RWPE2 (cell line): ENCODE measurements at places on chromosomes 7 and 10.

GRCh38 chr10:44731283-44731682 lies 179.9 kb upstream of the TMEM72 start:
- no peak overlapping the region for H3K4me3 ChIP-seq
- no peaks in the 10 kb centered on the region for H3K36me3 ChIP-seq
- H3K27me3 ChIP-seq = no peaks in the 10 kb centered on the region
- no peak overlapping the region for H3K27ac ChIP-seq
- H3K4me1 ChIP-seq = no peaks in the 10 kb centered on the region
- DNase-seq = no peak

DNA sequence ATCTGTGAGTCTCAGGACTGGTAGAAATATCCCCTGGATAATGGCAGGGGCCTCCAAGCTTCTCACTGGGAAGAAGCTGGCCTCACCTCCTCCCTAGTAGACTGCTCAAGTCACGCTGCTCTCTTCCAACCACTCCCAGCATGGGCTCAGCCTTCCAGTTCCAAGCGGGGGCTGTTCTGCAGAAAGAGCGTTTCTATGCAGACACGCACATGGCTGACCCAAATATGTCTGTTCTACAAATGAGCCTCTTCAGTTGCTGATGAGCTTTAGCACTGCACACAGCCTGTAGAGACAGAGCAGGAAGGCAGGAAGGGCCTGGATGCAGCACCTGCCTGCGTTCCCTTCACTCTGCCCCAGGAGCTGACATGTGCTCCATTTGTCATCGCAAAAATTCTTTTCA lies 523.9 kb upstream of the MGMT start:
- no peak overlapping the region for H3K27ac ChIP-seq
- H3K4me1 ChIP-seq = no peaks in the 10 kb centered on the region
- H3K4me3 ChIP-seq = no peak overlapping the region
- DNase-seq = no peak
- H3K27me3 ChIP-seq = no peaks in the 10 kb centered on the region

- H3K4me1 ChIP-seq = peaks cover 8% of the 10 kb centered on the region
- no peak overlapping the region for H3K4me3 ChIP-seq
- H3K36me3 ChIP-seq = no peaks in the 10 kb centered on the region
- no peaks in the 10 kb centered on the region for H3K27me3 ChIP-seq
- DNase-seq = no peak
These were observed 31.1 kb downstream of the CCDC172 start for GRCh38 chr10:116355341-116355740.

DNA sequence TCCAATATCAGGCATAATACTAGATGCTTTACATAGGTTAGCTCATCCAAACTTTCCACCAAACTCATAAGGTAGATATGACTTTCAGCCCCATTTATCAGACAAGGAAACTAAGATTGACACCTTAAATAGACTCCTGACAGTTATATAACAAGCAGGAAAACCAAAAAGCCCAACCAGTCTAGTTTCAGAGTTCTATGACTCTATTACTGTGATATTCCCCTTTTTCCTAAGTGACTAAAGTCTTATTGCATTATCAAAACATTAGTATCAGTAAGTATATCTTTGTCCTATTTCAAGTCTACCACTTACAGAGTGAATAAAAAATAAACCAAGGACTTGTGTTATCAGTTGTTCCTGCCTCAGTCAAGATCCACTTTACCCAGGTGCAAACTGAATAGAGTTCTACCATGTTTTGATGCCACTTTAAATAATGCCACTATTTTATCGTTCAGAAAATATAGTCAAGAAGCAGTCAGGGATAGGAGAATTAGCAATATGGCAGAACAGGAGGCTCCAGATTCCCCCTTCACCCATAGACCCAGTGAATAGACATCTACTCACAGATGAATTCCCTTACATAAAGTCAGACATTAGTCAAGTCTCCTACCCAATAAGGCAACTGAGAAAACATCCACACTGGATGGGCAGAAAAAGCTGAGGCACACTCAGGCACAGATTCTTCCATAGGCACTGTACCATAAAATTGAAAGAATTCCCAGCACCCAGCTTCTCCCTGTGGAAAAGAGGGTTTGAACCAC lies 74.1 kb downstream of the CRPPA start:
- DNase-seq = no peak
- H3K4me3 ChIP-seq = no peak overlapping the region
- peak overlapping the region; percentile 13 for H3K27ac ChIP-seq

DNA sequence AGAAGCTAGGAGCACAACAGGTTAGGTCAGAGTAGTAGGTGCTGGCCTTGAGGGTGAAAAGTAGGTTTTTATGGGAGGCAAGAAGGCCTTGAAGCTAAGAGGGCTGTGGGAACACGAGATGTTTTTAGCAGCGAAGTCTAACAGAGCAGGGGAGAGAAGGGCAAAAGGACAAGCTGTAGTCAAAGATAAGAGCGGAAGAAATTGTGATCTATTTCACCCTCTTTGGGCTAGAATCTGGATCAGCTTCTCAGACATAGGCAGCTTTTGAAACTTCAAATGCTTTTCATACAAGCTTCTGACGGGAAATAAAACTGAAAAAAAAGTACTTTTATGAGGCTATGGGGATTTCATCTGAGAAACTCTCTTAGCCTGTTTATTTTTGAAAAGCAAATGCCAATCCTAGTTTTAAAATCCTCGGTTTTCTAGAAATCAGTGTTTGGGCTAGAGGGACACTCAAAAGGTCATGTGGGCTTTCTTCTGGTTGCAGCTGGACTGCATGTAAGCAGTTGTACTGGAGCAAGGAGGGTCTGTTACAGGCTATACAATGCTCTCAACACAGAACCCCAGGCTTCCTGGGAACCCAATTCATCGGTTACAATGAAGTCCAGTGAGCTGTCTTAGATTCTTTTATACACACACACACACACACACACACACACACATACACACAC lies 83.6 kb downstream of the RNF216 start:
- no peak for DNase-seq
- no peaks in the 10 kb centered on the region for H3K27me3 ChIP-seq
- H3K4me1 ChIP-seq = peaks cover 18% of the 10 kb centered on the region
- H3K27ac ChIP-seq = no peak overlapping the region

GRCh38 chr7:148809856-148810255 lies 74.2 kb downstream of the EZH2 start:
- H3K27me3 ChIP-seq = no peaks in the 10 kb centered on the region
- no peaks in the 10 kb centered on the region for H3K4me1 ChIP-seq
- no peak overlapping the region for H3K4me3 ChIP-seq
- DNase-seq = no peak

- no peak overlapping the region for H3K4me3 ChIP-seq
- peaks cover 15% of the 10 kb centered on the region for H3K4me1 ChIP-seq
- DNase-seq = no peak
- no peaks in the 10 kb centered on the region for H3K27me3 ChIP-seq
These were observed 181.0 kb downstream of the PRPF18 start for GRCh38 chr10:13767676-13768178.

GRCh38 chr10:75525067-75525466 lies 93.6 kb downstream of the LRMDA start:
- no peaks in the 10 kb centered on the region for H3K36me3 ChIP-seq
- no peaks in the 10 kb centered on the region for H3K4me1 ChIP-seq
- H3K27me3 ChIP-seq = no peaks in the 10 kb centered on the region
- no peak overlapping the region for H3K4me3 ChIP-seq

DNA sequence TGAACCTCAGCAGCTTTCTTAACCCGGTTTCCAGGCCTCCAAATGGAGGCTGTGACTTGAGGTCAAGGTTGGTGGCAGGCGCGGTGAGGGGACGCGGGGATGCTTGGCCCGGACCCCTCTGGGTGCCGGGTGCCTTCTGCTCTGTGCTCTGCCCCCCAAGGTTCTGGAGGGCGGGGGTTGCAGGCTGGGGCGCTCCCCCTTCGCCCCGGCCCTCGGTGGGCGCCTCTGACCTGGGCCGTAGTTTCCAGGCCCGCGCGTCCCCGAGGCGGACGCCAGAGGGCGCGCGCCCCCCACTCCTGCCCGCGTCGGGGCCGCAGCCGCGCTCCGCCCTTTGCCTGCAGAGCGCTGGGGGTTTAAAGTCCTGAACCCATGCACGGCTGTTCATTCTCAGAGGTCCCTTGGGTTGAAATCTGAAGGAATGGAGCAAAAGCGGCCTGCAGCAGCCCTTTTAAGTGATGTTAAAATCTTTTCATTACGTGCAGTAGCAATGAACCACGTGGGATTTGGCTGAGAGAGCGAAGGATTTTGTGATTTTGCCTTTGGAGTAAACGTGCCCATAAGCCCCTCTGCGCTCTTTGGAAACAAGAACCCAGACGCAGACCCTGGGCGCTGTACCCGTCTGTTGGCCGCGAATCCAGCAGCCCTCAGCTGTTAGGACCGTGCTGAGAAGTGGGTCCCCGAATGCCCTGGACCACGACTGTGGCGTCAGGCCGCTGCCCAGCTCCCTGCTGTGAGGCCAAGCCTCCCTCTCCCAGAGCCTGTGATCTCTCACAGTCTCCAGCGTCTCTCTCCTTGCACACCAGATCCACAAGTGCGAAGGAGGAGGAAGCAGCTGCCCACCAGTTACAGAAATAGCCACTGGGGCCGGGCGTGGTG lies 135.0 kb downstream of the ACTR3B start:
- no peaks in the 10 kb centered on the region for H3K27me3 ChIP-seq
- no peak overlapping the region for H3K4me3 ChIP-seq
- no peak for DNase-seq

DNA sequence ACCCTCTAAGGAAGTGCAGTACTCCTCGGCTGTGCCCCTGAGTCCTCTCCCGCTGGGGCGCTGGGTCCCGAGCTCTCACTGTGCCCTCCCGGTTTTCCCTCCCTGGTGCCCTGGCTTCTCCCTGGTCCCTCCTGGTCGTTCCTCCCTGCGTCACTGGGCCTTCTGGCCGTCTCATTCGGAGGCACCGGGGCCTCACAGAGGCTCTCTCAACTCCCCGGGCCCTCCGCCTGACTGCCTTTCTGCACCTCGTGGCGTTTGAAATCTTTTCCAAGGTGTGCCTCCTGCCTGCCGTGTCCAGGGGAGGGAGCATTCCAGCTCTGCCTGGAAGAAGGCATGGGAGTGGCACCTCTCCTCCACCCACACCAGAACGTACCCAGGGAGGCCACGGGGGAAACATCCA lies 174.3 kb downstream of the TCERG1L start:
- H3K27ac ChIP-seq = no peak overlapping the region
- H3K36me3 ChIP-seq = no peaks in the 10 kb centered on the region
- DNase-seq = no peak
- no peaks in the 10 kb centered on the region for H3K27me3 ChIP-seq

DNA sequence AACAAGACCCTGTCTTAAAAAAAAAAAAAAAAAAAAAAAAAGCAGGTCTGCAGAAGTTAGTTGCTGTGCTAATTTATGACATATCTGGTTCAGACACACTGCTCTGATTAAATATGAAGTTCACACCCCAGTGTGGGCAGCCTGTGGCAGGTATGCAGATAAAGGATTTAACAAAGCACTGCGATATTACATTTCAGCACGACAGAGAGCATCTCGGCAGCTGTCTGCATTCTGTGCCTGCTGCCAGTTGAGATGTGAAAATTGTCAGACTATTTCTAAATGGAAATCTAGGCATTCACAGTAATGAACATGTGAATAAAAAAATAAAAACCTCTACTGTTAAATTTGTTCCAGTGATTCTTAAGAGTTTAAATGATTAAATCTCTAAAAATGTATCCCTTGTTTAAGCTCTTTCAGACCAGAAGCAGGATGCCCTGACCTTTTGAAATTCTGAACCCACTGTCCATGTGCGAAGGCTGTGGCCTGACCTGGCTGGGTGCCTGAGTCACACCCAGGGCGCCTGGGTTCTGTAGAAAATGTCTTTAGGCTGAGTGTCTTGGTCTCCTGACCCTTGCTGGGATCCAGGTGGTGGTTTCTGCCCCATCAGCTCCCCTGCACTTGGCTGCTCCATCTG lies 272.9 kb downstream of the WDR37 start:
- no peaks in the 10 kb centered on the region for H3K36me3 ChIP-seq
- H3K4me1 ChIP-seq = no peaks in the 10 kb centered on the region
- no peak for DNase-seq
- H3K4me3 ChIP-seq = no peak overlapping the region
- H3K27me3 ChIP-seq = no peaks in the 10 kb centered on the region
- H3K27ac ChIP-seq = no peak overlapping the region

GRCh38 chr7:127995881-127996215 lies 35.4 kb downstream of the LRRC4 start:
- no peak for DNase-seq
- no peak overlapping the region for H3K4me3 ChIP-seq
- H3K27ac ChIP-seq = no peak overlapping the region
- H3K27me3 ChIP-seq = no peaks in the 10 kb centered on the region
- peaks cover 46% of the 10 kb centered on the region for H3K36me3 ChIP-seq

GRCh38 chr7:102966465-102966864 lies 53.7 kb downstream of the LRRC17 start:
- no peak overlapping the region for H3K4me3 ChIP-seq
- no peak for DNase-seq
- H3K4me1 ChIP-seq = no peaks in the 10 kb centered on the region
- H3K36me3 ChIP-seq = no peaks in the 10 kb centered on the region
- no peak overlapping the region for H3K27ac ChIP-seq

DNA sequence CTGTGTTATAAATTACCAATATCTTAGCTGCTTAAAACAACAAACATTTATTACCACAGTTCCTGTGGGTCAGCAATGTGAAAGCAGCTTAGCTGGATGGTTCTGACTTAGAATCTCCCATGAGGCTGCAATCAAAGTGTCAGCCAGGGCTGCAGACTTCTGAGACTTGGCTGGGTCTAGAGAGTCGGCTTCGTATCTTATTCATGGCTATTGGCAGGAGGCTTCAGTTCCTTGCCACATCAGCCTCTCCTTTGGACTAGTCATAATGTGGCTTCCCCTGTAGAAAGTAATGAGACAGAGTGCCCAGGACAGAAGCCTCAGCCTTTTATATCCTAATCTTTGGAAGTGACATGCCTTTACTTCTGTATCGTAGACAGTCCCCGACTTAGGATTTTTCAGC lies 27.3 kb downstream of the RALA start:
- H3K36me3 ChIP-seq = 0 out of 2 replicates have a peak, but pooled peaks cover 8% of the 10 kb centered on the region
- DNase-seq = no peak
- no peak overlapping the region for H3K4me3 ChIP-seq
- H3K4me1 ChIP-seq = no peaks in the 10 kb centered on the region

DNA sequence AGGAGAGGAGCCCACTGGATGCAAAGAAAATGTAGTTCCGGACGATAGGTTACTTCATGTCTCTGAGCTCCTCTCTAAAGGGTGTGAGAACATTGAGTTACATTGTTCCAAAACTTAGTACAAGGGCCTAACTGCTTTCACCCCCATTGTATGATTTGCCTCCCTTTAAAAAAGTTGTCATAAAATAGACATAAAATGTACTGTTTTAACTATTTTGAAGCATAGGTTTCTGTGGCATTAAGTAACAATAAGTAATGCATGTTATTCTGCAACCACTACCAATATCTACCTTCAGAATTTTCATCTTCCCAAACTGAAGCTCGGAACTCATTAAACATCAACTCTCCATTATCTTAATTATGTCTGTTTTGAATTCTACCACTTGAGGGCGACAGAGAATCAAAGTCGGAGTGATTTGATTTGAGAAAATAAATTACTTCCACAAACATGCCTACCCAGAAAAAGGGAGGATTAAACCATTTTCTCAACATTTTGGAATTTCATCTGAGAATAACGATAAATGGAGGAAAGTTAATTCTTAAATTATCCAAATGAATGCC lies 2.7 kb downstream of the IGFBP1 start:
- H3K4me3 ChIP-seq = no peak overlapping the region
- H3K27ac ChIP-seq = no peak overlapping the region
- peaks cover 12% of the 10 kb centered on the region for H3K27me3 ChIP-seq
- no peaks in the 10 kb centered on the region for H3K4me1 ChIP-seq
- no peak for DNase-seq
